ENCODE measurements at places on chromosomes 3 and 15. TPM values are rescaled to one million over a fixed set of nuclear protein-coding genes. Genes with fewer than 3 reads are reported as not detected.

DNA sequence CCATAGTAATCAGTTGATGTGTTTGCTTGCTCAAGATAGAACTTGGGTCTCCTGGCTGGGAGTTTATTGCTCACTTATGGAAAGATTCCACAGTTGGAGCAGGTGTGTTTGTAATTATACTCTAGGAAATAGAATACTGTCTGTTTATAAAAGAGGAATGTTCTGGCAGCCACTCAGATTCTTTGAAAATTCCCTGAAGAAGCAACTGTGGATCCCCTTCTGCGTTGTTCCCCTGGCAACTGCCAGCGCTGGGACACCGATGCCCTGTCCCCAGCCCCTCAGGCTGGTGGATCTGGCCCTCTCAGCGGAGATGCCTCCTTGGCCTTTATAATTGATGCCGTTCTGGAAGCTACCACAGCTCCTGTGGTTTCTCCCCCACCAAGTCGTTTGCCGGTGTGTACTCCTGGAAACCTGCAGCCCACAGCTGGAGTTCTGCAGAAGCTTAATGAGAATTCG lies 225.9 kb downstream of the ITPR1 start:
- no peak for DNase-seq
- H3K36me3 ChIP-seq = no peaks in the 10 kb centered on the region
- peaks cover 3% of the 10 kb centered on the region for H3K4me1 ChIP-seq
- no peaks in the 10 kb centered on the region for H3K27me3 ChIP-seq
- H3K4me3 ChIP-seq = no peak overlapping the region

DNA sequence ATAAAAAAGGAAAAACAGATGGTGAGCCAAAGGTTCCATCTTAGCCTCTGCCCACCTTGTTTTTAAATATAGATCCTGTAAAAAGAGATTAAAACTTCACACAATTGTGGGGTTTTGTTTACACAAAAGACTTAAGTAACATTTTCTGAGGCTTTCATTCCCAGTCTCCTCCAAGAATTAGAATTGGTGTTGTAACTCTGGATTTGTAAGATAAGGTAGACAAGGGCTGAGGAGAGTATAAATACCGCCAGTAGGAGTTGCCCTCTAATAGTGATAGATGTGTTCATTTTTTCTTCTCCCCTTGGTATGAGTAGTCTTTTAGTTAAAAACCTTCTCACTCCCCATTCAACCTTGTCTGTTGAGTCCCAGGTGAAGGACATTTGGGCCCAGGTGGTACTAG lies 8.5 kb downstream of the MINDY2 start:
- no peaks in the 10 kb centered on the region for H3K4me1 ChIP-seq
- no peak for DNase-seq
- no peak overlapping the region for H3K27ac ChIP-seq
- no peaks in the 10 kb centered on the region for H3K36me3 ChIP-seq
- H3K4me3 ChIP-seq = no peak overlapping the region

DNA sequence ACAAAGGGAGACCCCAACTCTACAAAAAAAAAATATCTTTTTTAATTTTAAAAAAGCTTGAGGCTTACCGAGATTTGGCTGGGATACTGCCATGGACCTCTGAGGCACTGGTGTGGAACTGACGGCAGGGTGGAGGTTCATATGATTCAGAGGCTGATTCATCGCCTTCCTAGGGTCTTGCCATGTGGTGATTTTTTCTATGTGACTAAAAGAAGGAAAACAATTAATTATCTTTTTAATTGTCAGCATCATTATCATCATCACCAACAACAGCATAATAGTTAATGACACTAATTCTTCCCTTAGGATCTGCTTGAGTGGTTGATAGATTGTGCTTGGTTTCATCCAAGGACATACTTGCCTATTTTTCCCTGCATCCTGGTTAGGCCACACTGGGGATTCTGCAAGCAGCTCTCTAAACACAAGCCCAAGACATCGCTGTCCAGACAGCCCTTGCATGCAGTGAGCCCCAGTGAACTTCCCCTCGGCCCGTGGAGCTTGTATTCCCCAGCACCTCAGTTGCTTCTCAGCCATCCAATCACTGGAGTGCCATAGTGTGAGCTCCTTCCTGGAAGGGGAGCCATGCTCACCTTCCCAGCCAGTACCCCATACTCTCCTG lies 84.9 kb downstream of the WWTR1 start:
- peaks cover 12% of the 10 kb centered on the region for H3K4me1 ChIP-seq
- peaks cover 3% of the 10 kb centered on the region for H3K36me3 ChIP-seq
- DNase-seq = no peak
- no peak overlapping the region for H3K27ac ChIP-seq
- no peak overlapping the region for H3K4me3 ChIP-seq
- H3K27me3 ChIP-seq = no peaks in the 10 kb centered on the region

GRCh38 chr3:98793971-98794370 lies 30.8 kb downstream of the ST3GAL6 start:
- H3K27me3 ChIP-seq = no peaks in the 10 kb centered on the region
- no peak overlapping the region for H3K4me3 ChIP-seq
- no peak overlapping the region for H3K27ac ChIP-seq
- no peaks in the 10 kb centered on the region for H3K4me1 ChIP-seq
- DNase-seq = no peak

DNA sequence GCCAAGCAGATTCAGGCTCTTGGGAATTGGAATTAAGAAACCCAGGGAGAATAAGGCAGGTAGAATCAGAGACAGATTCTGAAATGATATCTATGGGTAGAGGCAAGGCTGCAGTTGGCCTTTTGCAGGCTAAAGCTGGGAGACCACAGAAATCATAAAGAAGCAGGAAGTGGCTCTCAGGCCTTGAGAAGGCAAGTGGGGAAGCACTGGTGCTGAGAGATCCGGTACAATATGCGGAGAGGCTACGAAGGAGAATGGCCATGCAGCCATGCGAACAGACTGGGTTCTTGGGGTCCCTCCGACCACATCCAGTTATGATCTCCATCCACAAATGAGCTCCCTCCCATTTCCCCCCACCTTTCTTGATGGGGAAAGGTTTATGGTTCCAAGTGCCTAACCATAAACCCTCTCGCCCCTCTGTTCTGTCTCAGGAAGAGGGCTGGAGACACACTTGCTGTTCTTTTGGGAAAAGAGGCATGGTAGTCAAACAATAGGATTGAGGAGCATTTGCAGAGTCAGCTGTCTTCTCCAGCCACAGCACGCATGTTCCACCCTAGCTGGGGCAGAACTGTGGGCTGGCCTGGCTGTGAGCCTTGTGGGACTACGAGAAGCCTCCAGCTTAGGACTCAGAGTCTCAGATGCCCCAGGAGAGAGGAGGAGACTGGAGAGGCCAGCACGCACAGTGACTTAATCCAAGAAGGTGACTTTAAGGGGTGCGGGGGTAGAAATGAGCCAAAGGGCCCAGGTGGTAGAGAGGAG lies 99.6 kb downstream of the RPLP1 start:
- H3K4me3 ChIP-seq = no peak overlapping the region
- no peaks in the 10 kb centered on the region for H3K27me3 ChIP-seq
- no peak for DNase-seq
- H3K27ac ChIP-seq = no peak overlapping the region
- H3K4me1 ChIP-seq = peaks cover 8% of the 10 kb centered on the region

DNA sequence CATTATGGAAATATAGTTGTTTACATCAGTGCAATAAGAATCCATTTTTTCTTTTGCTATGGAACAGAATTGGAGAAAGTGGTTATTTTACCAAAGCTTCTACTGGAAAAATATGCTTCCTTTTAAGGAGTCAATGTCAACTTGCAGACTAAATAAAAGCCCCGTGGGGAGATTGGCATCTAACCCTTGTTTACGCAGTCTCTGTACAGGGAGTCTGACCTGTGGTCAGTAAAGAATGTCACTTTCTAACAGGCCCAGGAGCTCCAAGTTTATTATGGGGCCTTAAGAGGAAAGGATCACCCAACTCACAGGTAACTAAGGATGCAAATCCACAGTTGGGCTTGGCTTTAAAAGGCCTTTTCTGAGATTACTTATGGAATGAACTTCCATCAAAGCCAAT lies 1751.2 kb downstream of the SI start:
- no peak overlapping the region for H3K4me3 ChIP-seq
- H3K36me3 ChIP-seq = no peaks in the 10 kb centered on the region
- H3K27me3 ChIP-seq = no peaks in the 10 kb centered on the region
- no peaks in the 10 kb centered on the region for H3K4me1 ChIP-seq
- DNase-seq = no peak

DNA sequence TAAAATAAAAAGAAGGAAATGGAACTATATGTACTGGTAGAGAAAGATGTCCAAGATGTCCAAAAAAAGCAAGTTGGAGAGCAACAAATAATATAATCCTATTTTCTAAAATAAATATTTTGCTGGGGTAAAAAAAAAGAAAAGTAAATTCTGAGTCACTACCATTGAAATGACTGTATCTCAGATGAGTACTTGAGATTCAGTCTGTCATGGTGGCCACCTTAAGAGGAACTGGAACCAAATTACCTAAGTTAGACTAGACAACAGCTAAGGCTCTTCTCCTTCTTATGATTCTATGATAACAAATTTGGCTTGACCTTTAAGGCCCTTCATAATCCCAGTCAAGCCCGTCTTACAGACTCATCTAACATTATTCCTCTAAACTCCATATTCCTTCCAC lies 270.6 kb upstream of the HES1 start:
- no peak overlapping the region for H3K4me3 ChIP-seq
- peaks cover 20% of the 10 kb centered on the region for H3K27me3 ChIP-seq
- DNase-seq = no peak
- peaks cover 16% of the 10 kb centered on the region for H3K4me1 ChIP-seq
- H3K36me3 ChIP-seq = no peaks in the 10 kb centered on the region

DNA sequence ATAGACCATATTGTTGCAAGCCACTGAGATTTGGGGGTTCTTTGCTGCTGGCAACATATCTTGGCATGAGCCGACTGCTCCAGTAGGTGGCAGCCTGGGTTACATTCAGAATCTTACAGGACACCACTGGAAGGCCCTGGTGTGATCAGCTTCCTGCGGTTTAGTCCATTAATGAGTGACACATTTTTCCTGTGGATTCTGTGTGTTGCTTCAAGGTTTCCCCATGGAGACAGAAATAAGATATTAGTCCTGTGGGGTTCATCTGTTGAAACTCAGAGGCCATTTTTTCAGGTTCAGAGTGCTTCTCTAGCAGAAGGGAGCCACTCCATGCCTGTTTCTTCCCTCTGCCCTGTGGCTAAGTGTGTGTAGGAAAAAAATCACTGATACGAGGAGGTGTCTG lies 116.2 kb downstream of the MFSD1 start:
- DNase-seq = peak; percentile 74
- no peaks in the 10 kb centered on the region for H3K27me3 ChIP-seq
- H3K4me1 ChIP-seq = no peaks in the 10 kb centered on the region
- no peaks in the 10 kb centered on the region for H3K36me3 ChIP-seq

DNA sequence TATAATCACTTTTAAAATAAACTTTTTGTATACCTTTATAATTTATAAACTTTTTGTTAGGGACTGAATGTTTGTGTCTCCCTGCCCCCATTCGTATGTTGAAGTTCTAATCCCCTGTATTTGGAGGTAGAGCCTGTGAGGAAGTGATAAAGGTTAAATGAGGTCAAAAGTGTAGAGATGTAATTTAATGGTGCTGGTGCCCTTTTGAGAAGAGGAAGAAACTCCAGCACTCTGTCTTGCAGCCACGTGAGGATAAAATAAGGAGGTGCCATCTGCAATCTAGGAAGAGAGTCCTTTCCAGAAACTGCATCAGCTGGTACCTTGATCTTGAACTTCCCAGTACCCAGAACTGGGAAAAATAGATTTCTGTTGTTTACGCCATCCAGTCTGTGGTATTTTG lies 106.1 kb upstream of the RGMA start:
- no peaks in the 10 kb centered on the region for H3K27me3 ChIP-seq
- DNase-seq = no peak
- peaks cover 6% of the 10 kb centered on the region for H3K4me1 ChIP-seq
- no peaks in the 10 kb centered on the region for H3K36me3 ChIP-seq
- H3K4me3 ChIP-seq = no peak overlapping the region

GABRA5 gene
- polyA plus RNA-seq = 29.6 TPM

USP8 gene
- 11.5 TPM for polyA plus RNA-seq

TMEM45A gene
- polyA plus RNA-seq = 6.9 TPM

RAMAC gene
- 20.7 TPM for polyA plus RNA-seq

CNTN3 gene
- 0.03 TPM for polyA plus RNA-seq
